ENCODE measurements at places on chromosomes 2 and 18. TPM values are rescaled to one million over a fixed set of nuclear protein-coding genes. Genes with fewer than 3 reads are reported as not detected.

Gene TTLL4
- total RNA-seq: 45.4 TPM

DNA sequence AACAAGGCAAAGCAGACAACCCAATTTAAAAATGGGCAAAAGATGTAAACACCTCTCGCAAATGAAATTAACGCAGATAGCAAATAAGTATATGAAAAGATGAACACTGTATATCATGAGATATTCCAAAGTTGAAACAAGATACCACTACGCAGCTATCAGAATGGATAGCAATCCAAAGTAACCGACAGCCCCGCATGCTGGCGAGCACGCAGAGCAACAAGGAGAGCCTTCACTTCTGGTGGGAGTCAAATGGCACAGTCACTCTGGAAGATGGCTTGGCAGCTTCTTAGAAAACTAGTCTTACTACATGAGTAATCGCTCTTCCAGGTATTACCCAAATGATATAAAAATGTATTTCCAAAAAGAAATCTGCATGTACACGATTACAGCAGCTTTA lies 1.4 kb downstream of the NDUFA10 start:
- no peak for DNase-seq

- no peak for DNase-seq
These were observed 258.5 kb downstream of the TWIST2 start for GRCh38 chr2:239106314-239106908.

DNA sequence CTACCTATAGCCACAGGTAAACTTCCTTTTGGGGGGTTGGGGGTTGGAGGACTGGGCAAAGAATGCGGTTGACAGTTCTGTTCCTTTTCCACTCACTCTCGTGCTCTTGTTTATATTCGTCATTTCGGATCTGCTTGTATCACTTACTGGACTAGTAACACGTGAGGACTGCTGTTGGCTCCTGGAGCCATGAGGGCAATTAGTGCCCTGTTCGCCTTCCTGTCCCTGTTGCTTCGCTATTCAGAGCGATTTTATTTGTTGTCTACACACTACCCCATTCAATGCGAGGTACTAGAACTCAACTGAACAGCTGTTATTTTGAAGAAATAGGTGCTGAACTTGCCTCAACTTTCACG lies 1.1 kb downstream of the KCNJ3 start:
- no peak for DNase-seq
